Stimulated activated CD4-positive, alpha-beta T cell treated with anti-CD3 and anti-CD28 coated beads, Interleukin-1b, Interleukin-23, amount 100 ng/mL, for 1 hour (primary cell): ENCODE measurements at places on chromosomes 4 and X.

DNA sequence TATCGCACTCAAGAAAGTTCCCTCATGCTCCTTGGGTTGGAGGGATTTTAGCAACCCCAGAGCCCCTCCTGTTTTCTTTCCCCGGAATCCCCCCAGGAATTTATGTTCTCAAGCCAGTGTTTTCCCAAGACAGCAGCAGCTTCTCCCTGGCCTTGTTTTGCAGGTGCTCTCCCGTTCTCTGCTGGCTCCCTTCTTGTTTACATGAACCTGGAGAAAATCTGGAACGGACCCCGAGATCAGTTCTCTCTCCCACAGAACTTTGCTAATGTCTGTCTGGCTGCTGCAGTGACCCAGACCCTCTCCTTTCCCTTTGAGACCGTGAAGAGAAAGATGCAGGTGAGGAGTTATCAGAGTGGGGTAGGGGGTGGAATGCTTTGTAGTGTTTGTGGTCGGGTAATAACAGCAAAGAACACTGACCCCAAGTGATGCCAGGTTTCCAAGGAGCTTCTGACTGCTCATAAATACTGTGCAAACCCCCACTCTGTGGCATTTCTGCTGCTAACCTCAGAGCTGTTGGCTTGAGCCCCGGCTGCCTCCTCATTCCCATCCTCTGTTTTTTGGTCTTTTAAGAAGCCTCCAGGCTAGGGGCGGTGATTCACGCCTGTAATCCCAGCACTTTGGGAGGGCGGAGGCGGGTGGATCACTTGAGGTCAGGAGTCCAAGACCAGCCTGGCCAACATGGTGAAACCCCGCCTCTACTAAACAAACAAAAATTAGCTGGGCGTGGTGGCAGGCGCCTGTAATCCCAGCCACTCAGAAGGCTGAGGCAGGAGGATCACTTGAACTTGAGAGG, 11.1 kb downstream of the SLC25A43 start:
- DNase-seq, result no peak

DNA sequence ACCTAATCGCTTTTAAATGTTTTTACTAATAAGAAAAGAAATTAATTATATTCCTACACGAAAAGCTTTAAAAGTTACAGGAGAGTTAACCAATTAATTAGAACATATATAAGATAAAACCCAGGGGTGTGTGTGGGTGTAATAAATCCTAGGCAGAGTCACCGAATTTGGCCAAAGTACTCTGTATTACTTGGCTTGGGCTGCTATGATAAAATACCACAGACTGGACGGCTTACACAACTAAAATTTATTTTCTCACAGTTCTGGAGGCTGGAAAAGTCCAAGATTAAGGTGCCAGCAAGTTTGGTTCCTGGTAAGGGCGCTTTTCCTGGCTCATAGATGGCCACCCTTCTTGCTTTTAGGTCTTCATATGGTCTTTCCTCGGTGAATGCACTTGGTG, 10.4 kb downstream of the AWAT1 start:
- DNase-seq, result no peak

- DNase-seq, result no peak
Observed at GRCh38 chrX:152520653-152521052, 69.5 kb upstream of the GABRA3 start.

DNA sequence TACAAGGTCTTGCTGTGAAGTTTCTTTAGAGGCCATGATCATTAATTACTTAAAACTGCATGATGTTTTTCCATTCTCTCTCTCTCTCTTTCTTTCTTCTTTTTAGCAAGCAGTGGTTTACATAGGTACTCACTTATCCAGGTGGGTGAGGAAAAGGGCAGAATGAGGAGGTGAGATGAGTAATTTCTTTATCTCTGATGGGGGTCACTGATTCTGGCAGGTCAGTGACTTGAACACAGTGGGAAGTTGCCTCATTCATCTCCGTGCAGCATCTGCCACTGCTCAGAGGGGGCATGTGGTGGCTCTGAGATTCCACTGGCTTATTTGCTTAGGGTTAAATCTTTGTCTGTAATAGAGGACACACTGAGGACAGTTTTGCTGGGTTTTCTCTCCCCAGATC, 62.6 kb downstream of the FAM114A1 start:
- no peak for DNase-seq

DNA sequence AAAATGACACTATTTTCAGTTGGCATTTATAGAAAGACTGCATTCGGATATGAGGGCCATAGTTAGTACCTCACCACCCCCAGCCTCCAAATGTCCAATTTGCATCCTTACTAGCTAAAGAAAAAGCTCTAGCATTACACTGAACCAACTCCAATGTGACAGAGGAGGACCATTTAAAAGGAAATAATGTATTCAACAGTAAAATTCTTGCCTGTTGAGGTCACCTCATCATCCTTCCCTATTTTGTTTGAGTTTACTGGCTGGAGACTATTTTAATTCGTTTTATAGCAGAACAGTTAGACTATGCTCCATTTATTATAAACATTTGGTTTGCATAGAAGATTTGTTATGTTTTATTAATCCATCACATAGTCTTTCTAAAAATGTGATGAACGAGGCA, 88.2 kb upstream of the PPARGC1A start:
- no peak for DNase-seq

GRCh38 chr4:184358521-184359232, 115.7 kb downstream of the IRF2 start:
- DNase-seq, result no peak

DNA sequence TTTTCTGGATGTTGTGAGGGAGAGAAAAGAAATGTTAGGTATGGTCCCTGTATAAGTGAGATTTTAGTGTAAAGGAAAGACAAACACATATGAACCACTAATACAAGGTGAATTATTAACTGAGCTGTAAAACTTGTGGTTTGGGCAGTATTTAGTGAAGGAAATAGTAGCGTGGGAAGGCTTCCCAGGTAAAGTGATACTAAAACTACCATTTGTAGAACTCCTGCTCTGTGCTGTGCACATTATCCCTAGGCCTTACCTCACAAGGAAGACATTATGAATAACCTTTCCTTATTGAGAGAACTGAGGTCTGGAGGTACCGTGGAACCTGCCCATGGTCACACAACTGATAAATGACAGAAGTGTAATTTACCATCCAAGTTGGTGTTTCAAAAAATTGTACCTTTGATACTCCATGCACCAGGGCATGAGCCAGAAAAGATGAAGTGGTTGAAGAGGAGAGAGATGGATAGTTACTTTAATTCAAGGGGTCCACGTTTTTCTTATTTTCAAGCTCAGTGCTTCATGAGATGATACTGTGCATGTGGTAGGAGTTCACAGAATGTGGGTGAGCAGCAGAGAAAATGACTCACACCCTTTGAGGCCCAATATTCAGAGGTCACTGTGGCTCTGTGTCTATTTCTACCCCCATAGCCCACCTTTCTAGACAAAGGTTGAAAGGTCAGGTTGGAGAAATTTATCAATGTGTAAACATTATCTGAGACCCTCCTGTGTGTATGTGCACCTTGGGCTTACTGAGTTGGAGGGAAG, 2.6 kb upstream of the VSIG4 start:
- no peak for DNase-seq

- DNase-seq, result no peak
Observed at GRCh38 chr4:125440814-125441213, 126.1 kb downstream of the FAT4 start.

DNA sequence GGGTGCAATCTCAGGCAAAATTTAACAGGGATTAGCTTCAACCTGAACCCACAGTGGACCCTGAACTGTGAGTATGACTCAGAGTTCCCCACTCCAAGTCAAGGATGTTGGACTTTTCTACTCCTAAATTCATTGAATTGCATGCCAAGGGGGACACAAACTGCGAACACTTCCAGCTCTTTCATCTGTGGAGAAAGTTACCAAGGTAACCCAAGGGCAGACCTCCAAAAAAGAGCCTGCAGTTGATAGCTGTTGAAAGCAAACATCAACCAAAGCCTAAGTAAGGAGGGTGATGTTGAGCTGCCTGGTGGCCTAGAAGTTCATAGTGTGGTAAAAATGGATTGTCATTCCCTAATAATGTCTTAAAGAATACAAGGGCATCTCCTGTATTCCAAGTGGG, 1242.9 kb downstream of the C4orf33 start:
- DNase-seq, result no peak

DNA sequence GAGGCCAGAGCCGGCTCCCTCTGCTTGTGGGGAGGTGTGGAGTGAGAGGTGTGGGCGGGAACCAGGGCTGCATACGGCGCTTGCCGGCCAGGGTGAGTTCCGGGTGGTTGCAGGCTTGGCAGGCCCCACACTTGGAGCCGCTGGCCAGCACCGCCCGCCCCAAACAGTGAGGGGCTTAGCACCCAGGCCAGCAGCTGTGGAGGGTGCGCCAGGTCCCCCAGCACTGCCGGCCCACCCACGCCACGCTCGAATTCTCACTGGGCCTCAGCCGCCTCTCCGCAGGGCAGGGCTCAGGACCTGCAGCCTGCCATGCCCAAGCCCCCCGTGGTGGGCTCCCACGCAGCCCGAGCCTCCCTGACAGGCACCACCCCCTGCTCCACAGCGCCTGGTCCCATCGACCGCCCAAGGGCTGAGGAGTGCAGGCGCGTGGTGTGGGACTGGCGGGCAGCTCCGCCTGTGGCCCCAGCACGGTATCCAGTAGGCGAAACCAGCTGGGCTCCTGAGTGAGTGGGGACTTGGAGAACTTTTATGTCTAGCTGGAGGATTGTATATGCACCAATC, 275.3 kb downstream of the RAPGEF2 start:
- no peak for DNase-seq

- DNase-seq, result no peak
Observed at GRCh38 chr4:158930639-158930972, 161.8 kb downstream of the FNIP2 start.

GRCh38 chrX:73831500-73831899, 268.5 kb downstream of the CHIC1 start:
- no peak for DNase-seq

GRCh38 chr4:40908702-40909362, 159.1 kb downstream of the NSUN7 start:
- peak; percentile 18 for DNase-seq

- no peak for DNase-seq
Observed at GRCh38 chrX:105463473-105463872, 243.0 kb upstream of the TEX13A start.

DNA sequence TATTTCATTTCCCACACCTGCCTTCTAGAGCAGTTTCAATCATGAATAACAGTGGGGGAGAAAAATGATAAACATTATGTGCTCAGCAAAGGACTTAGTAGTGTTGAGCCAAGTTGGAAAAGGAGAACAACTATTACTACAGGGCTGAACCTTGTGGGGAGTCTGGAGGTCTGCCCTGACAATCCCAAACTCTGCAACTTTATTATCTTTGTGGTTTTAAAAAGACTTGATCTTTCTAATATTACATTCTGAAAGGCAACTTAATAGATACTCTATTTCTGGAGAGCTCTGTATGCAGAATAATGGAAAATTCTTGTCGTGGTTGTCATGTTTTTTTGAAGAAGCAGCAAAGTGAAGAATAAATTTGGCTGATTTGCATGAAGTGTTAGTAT, 116.1 kb downstream of the SPCS3 start:
- DNase-seq, result no peak

GRCh38 chr4:163755013-163755412, 260.5 kb downstream of the TMA16 start:
- DNase-seq, result no peak

- no peak for DNase-seq
Observed at GRCh38 chrX:53637479-53637878, 49.0 kb downstream of the HUWE1 start.
